ENCODE measurements at places on chromosomes 7 and 10.

DNA sequence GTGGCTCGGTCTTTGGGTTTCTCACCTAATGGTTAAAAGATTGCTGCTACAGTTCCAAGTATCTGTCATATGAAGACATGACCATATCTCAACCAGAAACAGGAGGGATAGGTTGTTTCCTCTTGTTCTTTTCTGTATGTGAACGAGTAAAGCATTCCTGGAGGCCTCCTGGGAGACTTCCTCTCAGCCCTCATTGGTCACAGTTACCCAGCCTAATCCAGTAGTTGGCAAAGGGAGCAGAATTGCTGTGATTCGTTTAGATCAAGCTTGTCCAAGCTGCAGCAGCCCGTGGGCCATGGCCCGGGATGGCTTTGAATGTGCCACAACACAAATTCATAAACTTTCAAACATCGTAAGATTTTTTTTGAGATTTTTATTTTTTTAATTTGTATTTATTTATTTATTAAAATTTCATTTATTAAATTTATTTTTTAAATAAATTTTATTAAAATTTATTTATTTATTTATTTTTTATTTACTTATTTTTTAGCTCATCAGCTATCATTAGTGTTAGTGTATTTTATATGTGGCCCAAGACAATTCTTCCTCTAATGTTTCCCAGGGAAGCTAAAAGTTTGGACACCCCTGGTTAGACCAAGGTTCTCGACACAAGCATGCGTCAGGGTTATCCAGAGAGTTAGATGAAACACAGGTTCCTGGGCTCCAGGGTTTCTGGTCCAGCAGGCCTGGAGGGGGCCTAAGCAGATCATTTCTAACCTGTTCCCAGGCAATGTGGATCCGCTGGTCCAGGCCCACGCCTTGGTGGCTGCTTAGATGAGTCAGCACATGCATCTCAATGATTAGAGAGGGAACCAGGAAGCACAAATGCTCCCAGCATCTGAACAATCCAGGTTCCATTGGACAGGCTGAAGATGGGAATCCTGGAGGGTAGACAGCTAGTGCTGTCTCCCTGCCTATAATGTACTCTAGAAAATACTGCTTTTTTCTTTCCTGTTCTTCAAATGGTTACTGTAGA lies 25.6 kb downstream of the CDC123 start:
- no peak for DNase-seq

GRCh38 chr7:98998821-98999725 lies 120.7 kb downstream of the TRRAP start:
- no peak for DNase-seq

DNA sequence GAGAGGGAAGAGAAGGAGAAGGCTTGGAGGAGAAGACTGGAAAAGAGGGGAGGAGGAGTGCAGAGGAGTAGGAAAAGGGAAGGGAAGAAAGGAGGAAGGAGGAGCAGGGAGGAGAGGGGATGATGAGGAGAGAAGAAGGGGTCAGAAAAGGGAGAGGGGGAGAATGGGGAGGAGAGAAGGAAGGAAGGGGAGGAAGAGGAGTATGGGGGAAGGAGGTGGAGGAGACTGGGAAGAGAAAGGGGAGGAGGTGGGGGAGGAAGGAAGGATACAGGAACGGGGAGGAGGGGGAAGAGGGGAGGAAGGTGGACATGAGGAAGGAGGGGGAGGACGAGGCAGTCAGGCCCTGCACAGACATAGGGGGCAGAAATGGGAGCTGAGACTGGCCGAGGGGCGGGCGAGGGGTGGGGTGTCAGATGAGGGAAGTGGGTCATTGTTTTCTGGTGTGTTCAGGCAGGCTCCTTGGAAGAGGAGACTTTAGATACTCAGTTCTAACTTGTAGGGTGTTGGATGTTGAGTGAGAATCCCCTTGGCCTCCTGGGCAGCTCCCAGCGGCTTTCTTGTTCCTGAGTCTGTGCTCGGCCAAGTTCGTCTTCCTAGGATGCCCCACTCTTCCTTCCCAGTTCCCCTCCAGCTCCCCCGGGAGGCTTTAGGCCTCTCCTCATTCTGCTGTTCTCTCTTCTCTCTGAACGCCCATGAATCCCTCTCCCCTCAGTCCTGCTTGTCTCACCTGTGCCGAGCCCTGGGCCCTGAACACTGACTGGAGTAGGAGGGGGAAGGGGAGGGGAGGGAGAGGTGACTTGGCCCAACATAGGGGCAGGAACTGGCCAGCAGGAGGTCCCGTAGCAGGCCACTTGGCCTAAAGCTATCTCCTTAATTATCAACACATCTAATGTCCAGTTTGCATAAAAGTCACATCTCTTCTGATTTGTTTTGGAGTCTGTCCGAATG lies 12.8 kb upstream of the CRHR2 start:
- DNase-seq: no peak

GRCh38 chr10:8534096-8534495 lies 479.6 kb downstream of the GATA3 start:
- DNase-seq: no peak

- DNase-seq: peak; percentile 30
Observed at GRCh38 chr10:124648738-124649137, 95.4 kb downstream of the FAM53B start.

- no peak for DNase-seq
Observed at GRCh38 chr10:49609006-49609282, 1.2 kb upstream of the SLC18A3 start.

DNA sequence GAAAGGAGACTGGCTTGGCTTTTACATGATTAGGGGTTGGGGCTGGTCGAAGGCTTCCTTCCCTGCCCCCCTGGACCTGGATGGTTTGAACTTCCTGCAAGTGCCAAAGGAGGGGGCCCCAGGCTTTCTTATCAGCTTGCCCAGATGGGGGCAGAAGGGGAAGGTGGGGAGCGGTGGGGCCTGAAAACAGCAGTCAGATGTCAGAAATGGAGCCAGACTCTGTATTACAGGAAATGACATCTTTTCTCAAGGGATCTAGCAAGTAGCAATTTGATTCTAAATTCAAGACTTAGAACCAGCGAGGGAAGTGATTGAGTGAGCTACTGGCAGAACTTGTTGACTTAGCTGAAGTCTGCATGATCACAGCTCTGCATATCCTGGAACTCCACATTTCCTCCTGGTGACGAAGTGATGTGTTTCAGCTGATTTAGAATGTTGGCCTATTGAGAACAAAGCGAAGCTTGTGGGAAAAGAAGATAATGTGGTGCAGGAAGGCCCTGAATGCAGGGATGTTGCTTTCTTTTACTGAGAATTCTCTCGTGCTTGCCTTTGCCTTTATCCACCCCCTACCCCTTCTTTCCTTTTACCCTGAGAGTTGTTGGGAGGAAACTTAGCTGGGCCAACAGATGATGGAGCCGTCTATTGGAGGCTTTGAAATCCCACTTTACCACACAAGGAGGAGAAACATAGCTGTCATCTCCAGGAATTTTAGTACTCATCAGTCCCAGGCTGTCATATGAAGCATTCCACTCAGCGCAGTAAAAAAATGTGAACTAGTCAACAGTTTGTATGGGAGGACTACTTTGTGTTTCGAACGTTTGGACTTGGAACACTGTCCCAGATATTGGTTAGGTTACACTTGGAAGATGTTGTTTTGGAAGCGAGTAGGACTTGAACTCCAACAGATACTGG lies 43.2 kb downstream of the CCNY start:
- DNase-seq: no peak
